ENCODE measurements at places on chromosomes 13 and 19.

GRCh38 chr13:93670866-93671265, 444.3 kb downstream of the GPC6 start:
- DNase-seq, result no peak

GRCh38 chr19:658916-659839, 3.8 kb downstream of the RNF126 start:
- DNase-seq, result no peak

- DNase-seq, result no peak
These were observed 160.4 kb downstream of the PCDH20 start for GRCh38 chr13:61255040-61255796.

DNA sequence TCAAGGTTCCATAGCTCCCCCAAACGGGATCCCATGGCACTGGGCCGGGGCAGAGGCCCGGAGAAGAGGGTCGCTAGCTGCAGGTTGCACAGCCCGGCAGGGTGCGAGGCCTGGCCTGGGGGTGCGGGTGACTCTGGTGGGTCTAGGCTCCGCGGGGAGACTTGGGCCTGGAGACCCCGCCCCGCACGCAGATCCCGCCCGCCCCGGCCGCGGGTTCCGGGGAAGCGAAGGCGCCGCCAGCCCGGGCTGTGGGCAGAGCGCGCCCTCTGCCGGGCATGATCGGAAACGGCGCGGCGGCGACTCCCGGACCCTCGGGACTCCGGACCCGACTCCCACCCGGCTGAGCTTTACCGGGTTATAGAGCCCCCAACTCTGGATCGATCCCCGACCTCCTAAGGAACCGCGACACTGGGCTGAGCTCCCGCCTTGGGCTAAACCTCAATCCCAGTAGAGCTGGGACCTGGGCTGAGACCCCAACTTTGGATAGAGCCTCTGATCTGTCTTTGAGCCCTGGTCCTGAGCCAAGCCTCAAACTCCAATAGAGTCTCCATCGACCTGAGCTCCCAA, 3.1 kb upstream of the TNFAIP8L1 start:
- DNase-seq, result no peak

- DNase-seq, result no peak
These were observed 42.6 kb upstream of the AMER2 start for GRCh38 chr13:25214491-25215252.

GRCh38 chr19:30092721-30093569, 150.9 kb downstream of the URI1 start:
- DNase-seq, result no peak

DNA sequence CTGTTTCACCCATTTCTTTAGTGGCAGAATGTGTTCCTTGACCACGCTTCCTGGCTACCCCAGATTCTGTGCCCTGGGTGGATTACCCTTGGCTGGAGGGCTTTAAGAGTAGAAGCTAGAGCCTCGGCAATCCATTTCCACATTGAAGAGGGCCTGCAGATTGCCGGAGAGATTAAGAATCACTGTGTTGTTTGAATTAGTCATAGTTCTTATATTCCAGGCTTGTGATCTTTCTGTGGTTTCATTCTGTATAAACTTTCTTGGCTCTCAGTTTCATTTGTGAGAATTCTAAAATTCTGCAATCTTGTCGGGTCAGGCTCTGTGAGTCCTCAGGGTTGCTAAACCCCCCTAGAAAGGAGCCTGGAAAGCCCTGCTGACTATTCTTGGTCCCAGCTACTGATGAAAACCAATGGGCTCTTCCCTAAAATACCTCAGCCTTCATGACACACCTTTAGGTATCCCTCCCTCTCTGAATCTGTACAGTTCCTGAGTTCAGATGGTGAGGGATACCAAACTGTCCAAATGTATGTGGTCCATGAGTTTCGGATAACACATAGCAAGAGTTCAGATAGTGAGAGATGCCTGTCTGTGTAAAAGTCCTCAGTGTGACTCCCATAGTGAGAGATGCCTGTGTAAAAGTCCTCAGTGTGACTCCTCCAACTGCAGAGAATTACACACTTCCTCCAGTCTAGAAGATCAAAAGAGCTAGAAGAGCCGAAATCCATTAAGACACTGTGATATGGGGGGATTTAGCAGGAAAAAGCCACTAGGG, 4.3 kb downstream of the PHF11 start:
- no peak for DNase-seq

DNA sequence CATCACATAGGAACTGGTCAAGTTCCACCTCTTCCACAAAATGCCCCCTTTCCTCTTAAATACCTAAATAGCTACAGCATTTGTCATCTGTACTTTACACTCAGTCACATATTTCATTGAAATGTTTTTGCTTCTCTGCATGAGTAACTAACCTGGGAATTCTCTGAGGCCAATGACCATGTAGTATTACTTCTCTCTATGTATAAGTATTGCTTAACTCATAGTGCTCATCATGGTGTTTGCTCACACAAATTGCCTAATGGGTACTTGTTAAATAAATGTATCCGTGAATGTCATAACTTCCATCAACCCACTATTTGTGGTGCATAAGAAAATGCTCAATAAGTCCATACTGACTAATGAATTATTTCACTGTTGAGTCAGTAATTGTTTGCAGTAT, 115.5 kb downstream of the FGF14 start:
- DNase-seq, result no peak

- DNase-seq, result no peak
These were observed 487.8 kb upstream of the SPRY2 start for GRCh38 chr13:80828759-80829158.

- DNase-seq, result no peak
These were observed 13.5 kb downstream of the ERVV-2 start for GRCh38 chr19:53057904-53058580.

GRCh38 chr19:29810504-29810871, 1.3 kb upstream of the CCNE1 start:
- no peak for DNase-seq

DNA sequence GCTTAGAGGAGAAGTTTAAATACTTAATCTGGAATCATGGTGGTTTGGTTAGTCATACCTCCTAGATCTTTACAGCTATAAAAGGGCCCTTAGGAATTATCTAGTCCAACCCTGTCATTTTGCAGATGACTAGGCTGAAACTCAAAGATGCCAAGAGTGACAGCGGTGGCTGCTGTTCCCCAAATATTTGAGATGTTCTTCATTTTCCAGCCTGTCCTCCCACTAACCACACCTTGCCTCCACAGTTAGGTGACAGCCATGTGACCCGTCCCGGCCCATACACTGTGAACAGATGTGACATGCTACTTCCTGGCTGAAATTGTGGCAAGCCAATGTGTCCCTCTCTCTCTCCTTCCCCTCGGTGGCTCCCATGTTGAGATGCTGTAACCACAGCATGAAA, 225.5 kb upstream of the IPO5 start:
- no peak for DNase-seq

DNA sequence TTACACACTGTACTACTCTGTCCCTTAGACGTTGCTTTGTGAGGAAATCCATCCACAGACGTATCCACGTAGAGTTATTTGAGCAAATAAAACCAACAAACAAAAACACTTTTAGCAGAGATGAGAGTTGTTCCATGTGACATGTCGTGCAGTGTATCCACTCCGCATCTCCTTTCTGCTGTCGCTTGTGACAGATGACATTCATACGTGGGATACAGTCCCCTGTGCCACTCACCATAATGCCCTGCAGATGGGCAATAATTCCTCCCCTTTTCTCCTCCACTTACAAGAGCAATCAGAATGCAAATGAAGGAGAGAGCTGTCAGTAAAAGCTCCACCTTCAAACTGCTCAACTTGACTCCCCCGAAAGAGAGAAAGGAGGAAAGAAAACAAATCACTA, 26.0 kb downstream of the IRS2 start:
- no peak for DNase-seq

GRCh38 chr13:28623782-28624706, 34.9 kb upstream of the POMP start:
- no peak for DNase-seq

DNA sequence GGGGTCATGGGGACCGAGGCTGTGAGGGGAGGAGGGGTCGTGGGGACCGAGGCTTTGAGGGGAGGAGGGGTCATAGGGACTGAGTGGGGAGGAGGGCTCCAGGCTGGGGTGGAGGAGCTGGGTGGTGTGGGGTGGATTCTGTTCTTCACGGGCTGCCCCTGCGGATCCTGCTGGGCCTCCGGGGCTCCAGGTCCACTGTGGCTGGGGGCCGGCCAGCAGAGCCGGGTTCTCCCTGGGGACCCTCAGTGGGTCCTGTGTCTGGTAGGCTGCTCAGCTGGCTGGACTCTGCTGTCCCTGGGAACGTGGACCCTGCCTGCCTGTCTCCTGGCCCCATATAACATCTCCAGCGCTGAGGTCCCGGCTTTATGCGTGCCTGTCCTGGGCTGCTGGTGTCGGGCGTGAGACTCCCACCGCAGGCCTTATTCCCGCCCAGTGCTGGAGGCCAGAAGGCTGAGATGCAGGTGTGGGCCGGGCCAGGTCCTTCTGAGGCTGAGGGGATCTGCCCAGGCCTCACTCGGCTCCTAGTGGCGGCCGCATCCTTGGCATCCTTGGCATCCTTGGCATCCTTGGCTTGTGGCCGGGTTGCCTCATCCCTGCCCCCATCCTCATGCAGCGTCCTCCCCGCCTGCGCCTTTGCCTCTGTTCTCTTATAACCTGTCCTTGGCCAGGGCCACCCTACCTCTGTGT, 19.8 kb upstream of the GNA15 start:
- no peak for DNase-seq

- no peak for DNase-seq
These were observed 6.4 kb upstream of the NFIC start for GRCh38 chr19:3359919-3360420.

GRCh38 chr13:62704875-62705274, 1289.2 kb upstream of the PCDH20 start:
- no peak for DNase-seq

DNA sequence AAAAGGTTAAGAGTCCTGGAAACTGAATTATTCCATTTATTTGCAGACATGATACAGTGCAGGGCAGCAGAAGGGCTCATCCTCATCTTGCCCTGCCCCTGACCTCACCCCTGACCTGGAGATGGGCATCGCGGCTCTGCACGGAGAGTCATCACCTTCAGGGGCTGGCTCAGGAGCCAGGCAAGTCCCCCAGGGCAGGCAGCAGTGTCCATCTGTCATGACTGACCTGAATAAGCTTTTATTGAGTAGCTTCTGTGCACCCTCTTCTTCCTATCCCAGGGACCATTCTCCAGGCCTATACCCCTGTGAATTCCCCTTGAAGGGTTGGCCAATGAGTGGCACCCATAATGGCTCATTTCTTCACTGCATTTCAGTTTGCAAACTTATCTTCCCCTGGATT, 484.2 kb downstream of the ZNF536 start:
- DNase-seq, result no peak

- DNase-seq, result no peak
These were observed 88.0 kb downstream of the ENOX1 start for GRCh38 chr13:43698758-43699157.

Measured in iPS DF 6.9 (cell line).